ENCODE measurements at places on chromosomes 13 and 19.

DNA sequence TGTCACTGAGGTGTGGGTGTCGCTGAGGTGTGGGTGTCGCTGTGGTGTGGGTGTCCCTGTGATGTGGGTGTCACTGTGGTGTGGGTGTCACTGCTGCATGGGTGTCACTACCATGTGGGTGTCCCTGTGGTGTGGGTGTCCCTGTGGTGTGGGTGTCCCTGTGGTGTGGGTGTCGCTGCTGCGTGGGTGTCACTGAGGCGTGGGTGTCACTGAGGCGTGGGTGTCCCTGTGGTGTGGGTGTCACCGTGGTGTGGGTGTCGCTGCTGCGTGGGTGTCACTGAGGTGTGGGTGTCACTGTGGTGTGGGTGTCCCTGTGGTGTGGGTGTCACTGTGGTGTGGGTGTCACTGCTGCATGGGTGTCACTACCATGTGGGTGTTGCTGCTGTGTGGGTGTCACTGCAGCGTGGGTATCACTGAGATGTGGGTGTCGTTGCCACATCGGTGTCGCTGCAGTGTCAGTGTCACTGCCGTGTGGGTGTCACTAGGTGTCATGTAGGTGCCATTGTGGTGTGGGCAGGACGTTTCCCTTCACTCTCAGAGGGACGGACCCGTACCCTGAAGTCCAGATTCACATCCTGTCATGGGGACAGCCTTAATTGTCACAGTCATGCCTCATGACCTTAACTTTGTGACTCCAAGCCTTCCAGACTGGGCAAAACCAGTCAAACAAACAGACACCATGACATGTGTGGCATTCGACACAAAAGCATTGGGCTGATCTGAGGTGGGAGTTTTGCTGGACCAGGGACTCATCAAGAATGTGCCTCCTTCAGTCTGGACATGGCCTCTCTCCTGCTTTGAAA, 12.7 kb upstream of the GAS6 start:
- DNase-seq = no peak

DNA sequence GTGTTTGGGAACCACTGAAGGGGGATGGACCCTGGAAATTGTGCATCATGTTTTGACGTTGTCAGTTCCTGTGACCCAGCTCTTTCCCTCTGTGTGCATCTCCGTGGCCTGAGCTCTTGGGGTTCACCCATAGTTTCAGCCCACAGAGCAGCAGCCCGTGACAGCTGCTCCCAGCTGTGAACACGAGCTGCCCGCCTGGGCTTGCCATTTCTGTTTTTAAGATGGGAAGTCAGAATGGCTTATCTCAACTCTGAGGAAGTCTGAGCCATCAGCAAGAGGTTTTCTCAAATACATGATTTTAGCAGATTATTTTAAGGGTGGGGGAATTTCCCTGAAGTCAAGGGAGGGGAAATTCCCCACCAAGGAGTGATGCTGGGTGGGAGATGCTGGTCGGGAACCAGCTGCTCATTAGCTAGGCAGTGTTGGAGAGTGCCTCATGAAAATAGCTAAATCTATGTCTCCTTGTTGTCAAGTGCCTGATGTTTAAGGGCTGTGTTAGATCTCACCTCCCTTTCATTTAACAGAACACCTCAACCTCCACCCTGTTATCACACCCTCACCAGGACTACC, 34.8 kb upstream of the C1QTNF9 start:
- DNase-seq = no peak

DNA sequence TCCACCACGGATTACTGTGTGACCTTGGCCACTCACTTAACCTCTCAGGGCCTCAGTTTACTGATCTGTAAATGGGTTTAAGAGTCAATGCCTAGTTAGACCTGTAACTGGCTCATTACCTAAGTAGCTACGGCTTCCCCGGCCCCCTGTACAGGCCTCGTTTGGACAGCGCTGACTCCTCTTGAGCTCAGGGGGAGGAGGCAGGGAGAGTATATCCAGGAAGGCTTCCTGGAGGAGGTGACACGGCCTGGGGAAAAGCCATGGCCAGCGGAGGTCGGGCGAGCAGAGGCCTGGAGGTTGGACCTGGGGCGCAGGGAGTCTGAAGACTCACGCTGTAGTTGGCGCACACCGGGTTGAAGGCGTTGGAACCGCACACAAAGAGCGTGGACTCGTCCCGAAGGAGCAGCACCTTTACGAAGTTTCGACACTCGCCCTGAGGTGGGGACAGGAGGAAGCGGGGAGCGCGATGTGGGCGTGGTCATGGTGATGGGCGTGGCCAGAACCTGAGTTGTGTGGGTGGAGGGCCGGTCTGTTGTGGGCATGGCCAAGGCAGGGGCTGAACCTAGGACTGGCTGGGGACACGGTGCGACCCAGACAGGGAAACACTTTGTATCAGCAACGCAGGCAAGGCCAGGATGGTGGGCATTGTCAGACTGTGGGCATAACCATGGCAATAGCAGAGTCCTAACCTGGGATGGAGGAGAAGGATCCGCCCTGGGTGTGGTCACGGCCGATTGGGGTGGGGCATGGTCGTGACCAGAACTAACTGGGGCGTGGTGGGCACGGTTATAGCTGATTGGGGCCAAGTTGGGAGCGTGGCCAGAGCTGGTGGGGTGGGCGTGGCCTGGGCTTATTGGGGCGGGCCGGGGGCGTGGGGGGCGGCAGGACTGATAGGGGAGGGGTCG, 3.6 kb downstream of the SEMA6B start:
- DNase-seq = no peak

DNA sequence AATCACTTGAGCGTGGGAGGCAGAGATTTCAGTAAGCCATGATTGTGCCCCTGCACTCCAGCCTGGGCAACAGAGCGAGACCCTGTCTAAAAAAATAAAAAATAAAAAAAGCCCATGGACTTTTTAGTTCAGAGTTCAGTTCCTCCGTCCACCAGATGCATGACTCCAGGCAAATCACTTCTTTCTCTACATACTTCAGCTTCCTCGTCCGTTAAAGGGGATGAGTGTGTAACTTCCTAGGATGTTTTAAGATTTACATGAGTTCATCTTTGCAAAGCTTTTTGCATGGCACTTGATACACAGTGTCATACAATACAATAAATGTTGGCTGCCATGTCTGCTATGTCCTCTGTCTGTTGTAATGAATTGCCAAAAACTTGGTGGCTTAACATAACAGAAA, 10.0 kb upstream of the FFAR2 start:
- no peak for DNase-seq

DNA sequence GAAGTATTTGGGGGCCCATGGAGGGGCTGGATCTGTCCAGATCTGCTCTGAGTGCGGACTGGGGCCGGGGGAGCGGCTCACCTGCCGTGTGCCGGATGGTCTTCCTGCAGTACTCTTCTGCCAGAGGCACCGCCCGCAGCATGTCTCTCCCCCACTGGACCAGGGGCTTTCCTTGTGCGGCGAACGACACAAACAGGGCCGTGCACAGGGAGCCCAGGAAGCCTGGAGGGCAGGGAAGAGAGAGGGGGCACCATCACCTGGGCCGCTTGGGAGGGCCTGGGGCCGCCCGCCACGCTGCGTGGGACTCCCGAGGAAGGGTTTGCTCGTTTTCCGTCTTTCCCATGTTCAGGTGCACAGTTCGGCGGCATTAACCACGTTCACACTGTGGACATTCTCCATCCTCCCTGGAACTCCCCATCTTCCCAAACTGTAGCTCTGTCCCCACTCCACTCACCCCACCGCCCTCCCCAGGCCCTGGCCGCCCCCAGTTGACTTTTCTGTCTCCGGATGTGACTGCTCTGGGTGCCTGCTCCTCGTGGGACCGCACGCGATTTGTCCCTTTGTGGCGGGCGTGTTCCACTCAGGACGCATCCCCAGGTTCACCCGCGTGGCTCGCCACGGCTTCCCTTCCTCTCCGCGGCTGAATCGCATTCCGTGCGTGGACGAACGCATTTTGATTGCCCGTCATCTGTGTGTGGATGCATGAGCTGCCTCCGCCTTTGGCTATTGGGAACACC, 24.2 kb downstream of the ADPRHL1 start:
- no peak for DNase-seq

DNA sequence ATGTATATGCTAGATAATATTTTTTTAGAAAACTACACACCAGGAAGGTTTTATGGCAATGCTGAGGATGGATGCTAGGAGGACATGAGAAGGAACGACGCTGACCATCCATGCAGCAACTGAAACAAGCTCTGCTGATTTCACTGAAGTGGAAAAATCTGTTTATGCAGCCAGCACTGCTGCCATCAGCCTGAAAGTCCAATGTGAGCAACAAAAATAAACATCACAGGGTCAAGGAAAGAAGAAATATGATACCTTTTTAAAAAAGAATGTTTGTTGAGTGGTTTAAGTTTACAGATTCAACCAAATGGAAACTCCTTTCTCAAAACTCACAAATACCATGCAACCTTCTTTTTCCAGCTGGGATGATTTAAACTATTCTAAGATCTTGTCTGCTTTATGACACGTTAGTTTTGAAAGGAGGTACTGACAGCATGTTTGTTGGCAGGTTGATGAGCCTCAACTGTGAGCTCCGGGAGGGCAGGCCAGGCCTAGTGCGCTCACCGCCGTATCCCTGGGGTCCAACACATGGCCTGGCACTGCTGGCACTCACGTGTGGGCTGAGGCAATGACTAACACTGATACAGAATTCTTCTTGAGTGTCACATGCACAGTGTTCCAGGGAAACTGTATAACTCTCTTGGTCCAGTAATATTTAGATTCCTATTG, 46.8 kb downstream of the LATS2 start:
- DNase-seq = no peak

DNA sequence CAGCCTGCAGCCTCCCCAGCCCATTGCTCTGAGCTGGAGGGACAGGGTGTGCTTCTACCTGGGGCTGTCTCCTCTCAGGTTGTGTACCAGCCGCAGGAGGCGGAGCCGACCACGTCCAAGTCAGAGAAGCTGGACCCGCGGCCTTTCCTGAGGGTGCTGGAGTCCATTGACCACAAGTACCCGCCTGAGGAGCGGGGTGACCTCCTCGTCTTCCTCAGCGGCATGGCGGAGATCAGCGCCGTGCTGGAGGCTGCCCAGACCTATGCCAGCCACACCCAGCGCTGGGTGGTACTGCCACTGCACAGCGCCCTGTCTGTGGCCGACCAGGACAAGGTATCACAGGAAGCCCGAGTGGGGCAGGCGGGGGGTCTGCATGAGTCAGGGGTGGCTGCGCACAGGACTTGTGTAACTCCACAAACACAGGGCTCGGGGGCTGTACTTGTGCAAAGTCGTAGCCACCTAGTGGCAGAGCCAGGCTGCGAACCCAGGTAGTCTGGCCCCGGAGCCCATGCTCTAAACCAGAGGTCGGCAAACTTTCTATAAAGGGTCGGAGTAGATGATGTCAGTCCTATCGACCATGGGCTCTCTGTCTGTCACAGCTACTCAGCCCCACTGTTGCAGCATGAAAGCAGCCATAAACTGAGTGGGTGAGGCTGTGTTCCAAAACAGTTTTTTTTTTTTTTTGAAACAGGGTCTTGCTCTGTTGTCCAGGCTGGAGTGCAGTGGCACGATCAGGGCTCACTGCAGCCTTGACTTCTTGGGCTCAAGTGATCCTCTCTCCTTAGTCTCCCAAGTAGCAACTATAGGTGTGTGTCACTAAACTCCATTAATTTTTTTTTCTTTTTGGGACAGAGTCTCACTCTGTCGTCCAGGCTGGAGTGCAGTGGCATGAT, 8.9 kb downstream of the DHX34 start:
- DNase-seq = no peak

DNA sequence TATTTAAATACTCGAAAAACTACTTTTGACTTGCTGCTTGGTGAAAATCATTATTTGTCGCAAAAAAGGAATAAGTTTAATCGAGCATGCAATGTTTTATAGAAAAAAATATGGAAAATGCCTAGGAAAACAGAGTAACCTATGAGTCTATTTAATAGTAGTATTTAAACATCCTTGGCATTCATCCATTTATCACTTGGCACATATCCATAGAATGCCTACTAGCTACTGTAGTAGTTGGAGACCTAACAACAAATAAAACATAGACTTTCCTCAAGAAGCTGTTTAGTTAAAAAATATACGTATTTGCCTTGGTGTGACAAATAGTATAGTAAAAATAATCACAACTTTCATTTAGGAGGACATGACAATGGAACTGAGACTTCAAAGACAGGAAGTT, 302.1 kb downstream of the DIAPH3 start:
- no peak for DNase-seq
